Stimulated activated naive CD8-positive, alpha-beta T cell treated with anti-CD3 and anti-CD28 coated beads, Interleukin-15, Interleukin-2, amounts not matched to agents 100 U/mL and 50 U/mL, for 24 hours (primary cell): ENCODE measurements at places on chromosomes 6 and 20.

GRCh38 chr6:81002126-81002525, 750.4 kb downstream of the TENT5A start:
- no peak for DNase-seq

DNA sequence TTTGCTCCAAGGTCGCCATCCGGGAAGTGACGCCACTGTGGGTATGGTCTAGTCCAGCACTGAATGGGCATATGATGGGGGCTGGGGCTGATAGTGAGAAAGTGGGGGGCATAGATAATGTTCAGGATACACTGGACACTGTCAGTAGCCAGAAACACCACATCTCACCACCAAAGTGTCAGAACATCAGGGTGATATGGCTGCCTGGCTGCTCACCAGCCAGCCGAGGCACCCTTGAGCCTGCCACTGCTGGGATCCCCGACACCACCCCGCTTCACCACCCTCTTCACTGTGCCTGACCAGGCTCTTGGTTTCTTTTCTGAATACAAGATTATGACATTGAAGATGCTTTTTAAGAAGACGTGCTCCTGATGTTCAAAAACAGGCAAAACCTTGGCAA, 46.9 kb downstream of the SIRPA start:
- no peak for DNase-seq

DNA sequence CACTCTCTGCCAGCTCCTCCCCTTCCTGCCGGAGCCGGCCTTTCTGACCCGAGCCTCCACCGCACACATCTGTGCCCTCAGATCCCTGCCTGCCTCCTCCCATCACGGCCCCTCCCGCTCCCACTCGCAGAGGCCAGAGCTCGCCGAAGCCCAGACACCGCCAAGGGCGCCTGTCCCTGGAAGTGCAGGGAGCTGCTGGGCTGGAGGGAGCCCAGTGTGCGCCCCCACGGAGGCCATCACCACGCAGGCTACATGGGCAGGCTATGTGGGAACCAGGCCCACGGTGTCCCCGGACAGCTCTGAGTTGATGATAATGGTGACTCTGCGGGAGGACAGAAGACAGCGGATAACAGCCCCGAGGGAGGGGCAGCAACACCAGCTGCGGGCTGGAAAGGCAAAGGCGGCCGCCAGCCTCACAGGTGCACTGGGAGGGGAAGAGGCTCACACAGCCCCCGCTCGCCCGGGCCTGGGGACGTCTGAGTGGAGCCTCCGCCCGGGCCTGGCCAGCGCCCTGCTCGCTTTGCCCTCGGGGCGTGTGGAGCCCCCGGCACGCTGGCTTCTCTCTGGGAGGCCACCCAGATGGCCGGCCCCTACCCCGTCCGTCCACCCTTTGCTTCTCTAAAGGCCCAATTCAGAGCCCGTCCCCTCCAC, 154.9 kb downstream of the DLL1 start:
- DNase-seq: no peak

GRCh38 chr20:35021063-35021462, 65.4 kb downstream of the MYH7B start:
- DNase-seq: no peak

- DNase-seq: no peak
Observed at GRCh38 chr6:134932098-134932497, 17.8 kb downstream of the ALDH8A1 start.

GRCh38 chr6:27667016-27667656, 194.2 kb upstream of the ZNF184 start:
- no peak for DNase-seq

DNA sequence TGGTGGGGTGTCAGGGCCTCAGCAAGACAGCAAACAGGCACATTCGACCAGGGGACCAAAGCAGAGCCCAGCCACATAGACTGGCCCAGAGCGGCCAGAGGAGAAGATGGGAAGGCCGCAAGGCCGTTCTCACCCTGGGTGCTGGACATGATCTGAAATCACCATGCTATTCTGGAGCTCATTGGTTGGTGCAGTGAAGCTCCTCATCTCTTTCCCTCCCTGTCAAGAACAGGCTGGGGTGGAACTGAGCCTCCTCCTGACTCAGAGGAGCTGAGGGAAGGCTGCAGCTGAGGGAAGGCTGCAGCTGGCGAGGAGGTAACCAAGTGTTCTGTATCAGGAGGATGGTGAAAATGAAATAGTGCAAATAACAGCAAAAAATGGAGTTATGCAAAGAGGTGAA, 80.0 kb downstream of the AKAP7 start:
- no peak for DNase-seq

DNA sequence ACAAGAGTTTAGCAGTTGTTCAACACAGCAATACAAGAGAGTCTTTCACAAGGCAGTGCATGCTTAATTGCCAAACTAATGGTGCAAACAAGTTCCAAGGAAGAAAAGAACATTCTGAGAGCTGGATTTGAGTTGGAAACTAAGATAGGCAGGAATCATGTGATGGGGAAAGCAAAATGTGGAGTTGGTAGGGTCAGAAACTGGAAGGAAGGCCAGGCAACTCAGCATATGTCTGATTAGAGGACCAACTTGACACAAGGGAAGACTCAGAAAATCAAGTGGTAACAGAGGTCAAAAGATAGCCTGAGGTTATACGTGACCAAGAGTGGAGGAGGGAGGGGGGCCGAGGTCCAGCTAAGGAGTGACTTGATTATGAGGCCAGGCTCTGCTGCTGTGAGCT, 117.3 kb downstream of the SMLR1 start:
- DNase-seq: no peak

DNA sequence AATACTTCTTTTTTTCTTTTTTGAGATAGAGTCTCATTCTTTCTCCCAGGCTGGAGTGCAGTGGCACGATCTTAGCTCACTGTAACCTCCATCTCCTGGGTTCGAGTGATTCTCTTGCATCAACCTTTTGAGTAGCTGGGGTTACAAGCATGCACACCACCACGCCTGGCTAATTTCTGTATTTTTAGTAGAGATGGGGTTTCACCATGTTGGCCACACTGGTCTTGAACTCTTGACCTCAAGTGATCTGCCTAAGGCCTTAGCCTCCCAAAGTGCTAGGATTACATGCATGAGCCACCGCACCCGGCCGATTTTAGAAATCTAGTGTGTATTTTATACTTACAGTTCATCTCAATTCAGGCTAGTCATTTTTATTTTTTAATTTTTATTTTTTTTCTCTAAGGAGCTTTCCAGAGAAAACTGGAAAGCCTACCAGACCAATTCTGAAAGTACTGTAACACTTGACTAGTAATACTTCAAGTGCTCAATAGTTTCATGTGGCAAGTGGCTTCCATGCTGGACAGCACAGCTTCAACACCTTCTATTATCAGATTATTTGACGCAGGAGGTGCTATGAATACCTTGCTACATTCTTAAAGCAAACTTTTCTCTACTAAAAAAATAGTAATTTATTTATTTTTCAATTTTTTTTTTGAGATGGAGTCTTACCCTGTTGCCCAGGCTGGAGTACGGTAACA, 25.0 kb downstream of the POLR1C start:
- no peak for DNase-seq

DNA sequence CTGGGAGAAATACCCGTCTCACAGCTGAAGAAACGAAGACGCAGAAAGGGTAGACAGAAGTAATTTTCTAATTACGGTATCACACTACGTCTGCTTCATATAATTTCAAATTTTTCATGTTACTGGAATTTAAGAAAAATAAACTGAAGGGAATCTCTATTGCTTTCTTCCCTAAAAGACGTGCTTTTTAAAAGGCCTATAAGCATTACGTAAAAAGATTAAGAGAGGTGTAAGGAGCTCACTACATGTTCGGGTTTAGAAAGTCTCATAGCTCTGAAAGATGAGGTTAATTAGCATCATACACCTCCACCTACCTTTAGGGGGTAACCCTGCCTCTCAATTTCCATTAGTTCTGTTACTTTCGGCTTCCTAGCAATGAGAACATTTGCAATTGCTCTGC, 787 bp upstream of the PLAGL1 start:
- DNase-seq: no peak

DNA sequence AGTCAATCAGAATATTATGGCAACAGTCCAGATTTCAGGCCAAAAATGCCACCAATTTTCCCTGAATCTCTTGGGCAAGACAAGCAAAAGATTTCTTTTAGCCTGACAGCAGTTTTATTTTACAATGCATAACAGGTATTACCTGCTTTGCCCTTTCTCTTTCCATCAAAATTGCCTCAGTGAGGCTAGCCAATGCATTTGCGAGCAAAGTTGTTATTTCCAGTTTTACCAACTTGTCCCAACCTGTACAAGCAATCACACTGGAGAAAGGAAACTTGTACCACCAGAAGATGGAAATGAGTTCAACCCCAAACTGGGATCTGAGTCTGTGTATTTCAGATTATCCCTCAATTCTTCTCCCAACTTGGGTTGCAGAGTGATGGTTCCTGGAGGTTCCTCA, 279.9 kb upstream of the CDYL start:
- no peak for DNase-seq
